ENCODE measurements at places on chromosomes 16 and 17. TPM values are rescaled to one million over a fixed set of nuclear protein-coding genes. Genes with fewer than 3 reads are reported as not detected.

The GAS7 gene
- total RNA-seq, result 0.49 TPM

The HOXB8 gene
- total RNA-seq, result 7.2 TPM

The CCL22 gene
- total RNA-seq, result not detected

The C1QTNF1 gene
- 39.2 TPM for total RNA-seq

The CDH13 gene
- 0.01 TPM for total RNA-seq

The TBX4 gene
- 0.21 TPM for total RNA-seq

The TXNDC17 gene
- total RNA-seq, result 412 TPM

The TP53TG3B gene
- not detected for total RNA-seq

The KRT40 gene
- total RNA-seq, result not detected

The GNAO1 gene
- 0.62 TPM for total RNA-seq

The ZSCAN10 gene
- not detected for total RNA-seq

The ZFP3 gene
- total RNA-seq, result 0.89 TPM

The ITGA3 gene
- total RNA-seq, result 429 TPM

The CCR7 gene
- 0.97 TPM for total RNA-seq

The KRT33B gene
- 0.28 TPM for total RNA-seq

The NDUFAB1 gene
- 176 TPM for total RNA-seq

All from A549 treated with DMSO at 1 μM for 4 hours (cell line).